ENCODE measurements at places on chromosomes 16 and 17. TPM values are rescaled to one million over a fixed set of nuclear protein-coding genes. Genes with fewer than 3 reads are reported as not detected.

DNA sequence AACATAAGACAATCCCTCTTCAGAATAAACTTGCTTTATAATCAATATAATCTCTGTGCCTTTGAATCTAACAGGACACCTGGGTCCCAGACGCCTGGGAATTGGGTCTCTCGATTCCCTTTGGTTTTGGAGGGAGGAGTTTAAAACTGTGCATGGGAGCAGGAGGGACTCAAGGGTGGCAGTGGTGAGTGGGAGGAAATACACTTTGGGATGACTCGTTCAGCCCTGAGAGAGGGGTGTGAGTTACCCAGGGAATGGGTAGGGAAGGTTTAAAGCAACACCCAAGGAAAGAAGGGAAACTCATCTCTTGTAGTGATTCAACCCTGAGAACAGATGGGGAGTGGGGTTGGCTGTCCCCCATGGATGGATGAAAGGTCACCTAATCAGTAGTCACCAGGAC, 1.6 kb downstream of the RANGRF start:
- peaks cover 24% of the 10 kb centered on the region for H3K4me1 ChIP-seq
- DNase-seq = no peak
- H3K36me3 ChIP-seq = no peaks in the 10 kb centered on the region
- no peaks in the 10 kb centered on the region for H3K27me3 ChIP-seq
- no peak overlapping the region for H3K4me3 ChIP-seq

- no peak for DNase-seq
- H3K4me3 ChIP-seq = no peak overlapping the region
These were observed 35.4 kb downstream of the TBCD start for GRCh38 chr17:82787081-82787848.

DNA sequence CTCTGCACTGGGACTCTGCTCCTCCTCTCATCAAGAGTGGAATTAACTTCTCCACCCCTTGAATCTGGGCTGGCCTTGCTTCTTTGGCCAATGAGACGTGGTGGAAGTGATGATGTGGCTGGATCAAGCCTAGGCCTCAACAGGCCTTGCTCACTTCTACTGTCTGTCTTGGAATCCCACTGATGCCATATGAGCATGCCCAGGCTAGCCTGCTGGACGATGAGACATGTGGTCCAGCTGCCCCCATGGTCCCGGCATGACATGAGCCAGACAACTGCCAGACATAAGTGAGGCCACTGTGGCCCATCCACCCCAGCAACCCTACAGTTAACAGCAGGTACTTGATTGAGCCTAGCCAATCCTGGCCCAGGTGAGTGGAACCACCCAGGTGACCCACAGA, 18.7 kb downstream of the VAC14 start:
- no peak overlapping the region for H3K4me3 ChIP-seq
- H3K27me3 ChIP-seq = no peaks in the 10 kb centered on the region
- DNase-seq = no peak
- H3K36me3 ChIP-seq = peaks cover 67% of the 10 kb centered on the region
- no peak overlapping the region for H3K27ac ChIP-seq

DNA sequence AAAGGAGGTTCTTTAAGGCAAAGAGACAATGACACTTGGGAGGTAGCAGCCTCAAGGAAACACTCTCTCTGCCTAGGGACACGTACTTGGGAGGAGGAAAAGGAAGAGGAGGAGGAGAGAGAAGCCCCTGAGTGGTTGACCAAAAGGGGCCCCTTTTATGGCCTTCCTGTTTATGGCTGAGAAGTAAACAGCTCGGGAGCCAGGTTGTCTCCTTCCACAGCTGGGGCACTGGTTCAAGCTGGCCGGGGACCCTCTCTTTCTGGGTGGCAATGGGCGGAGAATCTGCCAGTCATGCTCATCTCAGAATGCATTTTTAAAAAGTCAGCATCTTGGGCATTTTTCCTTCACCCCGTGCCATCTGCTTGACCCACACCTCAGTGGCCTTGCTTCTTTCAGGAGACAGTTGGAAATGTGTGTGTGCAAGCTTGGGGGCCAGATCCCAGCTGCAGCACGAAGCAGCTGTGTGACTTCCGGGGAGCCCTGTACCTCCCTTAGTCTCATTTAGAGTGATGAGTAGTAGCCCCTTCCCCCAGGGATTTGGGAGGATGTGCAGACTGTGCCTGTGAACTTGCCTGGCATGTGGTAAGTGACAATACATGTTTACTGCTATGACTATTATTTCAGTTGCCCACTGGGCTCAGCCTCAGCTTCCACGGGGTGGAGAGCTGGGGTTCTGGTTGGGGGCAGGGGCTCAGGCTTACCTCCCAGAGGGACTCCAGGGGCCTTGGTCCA, 33.8 kb upstream of the SALL1 start:
- H3K27me3 ChIP-seq = no peaks in the 10 kb centered on the region
- no peak overlapping the region for H3K27ac ChIP-seq
- no peaks in the 10 kb centered on the region for H3K4me1 ChIP-seq
- no peak for DNase-seq
- H3K36me3 ChIP-seq = no peaks in the 10 kb centered on the region

- no peak overlapping the region for H3K4me3 ChIP-seq
- no peaks in the 10 kb centered on the region for H3K27me3 ChIP-seq
- no peaks in the 10 kb centered on the region for H3K36me3 ChIP-seq
- H3K27ac ChIP-seq = no peak overlapping the region
- no peak for DNase-seq
These were observed 58.0 kb upstream of the FAM20A start for GRCh38 chr17:68658999-68659780.

DNA sequence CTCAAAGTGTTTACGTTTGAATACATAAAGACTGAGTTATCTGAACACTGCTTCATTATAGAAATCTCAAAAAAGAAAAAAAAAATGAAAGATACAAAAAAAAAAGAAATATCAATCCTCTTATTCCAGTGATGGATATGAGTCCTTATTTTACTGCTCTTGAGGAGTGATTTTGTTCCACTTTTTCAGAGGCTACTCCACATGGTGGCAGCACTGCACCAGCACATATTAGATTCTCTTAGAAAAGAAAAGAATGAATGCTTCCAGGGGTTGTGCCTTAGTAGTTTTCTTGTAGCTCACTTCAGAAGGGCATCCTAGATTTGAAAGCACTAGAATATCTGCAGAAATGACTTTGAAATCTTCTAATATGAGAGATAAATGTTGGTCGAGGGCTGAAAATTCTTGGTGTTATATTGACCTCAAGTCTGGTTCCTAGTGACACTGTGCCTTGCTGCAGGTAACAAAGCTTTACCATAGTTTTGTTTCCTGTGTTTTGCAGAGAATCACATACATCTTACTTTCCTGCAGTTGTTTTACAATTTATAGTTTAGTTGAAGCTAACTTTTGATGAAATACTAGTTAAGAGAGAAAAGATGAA, 25.9 kb downstream of the AP2B1 start:
- DNase-seq = peak; percentile 27
- H3K27ac ChIP-seq = no peak overlapping the region
- no peaks in the 10 kb centered on the region for H3K4me1 ChIP-seq
- H3K36me3 ChIP-seq = peaks cover 13% of the 10 kb centered on the region

DNA sequence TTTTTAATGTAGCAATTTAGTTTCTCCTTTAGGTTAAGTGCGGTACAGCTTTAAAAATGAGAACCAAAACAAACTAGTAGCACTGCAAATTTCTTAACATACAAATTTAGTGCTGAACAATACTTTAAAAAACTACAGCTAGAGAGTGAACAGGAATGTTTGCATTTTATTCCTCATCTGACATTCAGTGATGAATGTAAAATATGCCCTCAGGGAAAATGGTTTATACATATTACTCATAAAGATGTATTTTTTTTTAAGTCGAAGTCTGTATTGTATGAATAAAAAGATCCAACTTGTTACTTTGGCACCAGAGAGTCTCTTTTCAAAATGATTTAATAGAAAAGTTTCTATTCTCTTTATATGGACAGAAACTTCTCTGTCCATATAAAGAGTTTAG, 96.8 kb downstream of the BRIP1 start:
- no peaks in the 10 kb centered on the region for H3K36me3 ChIP-seq
- H3K27ac ChIP-seq = no peak overlapping the region
- DNase-seq = no peak
- no peaks in the 10 kb centered on the region for H3K4me1 ChIP-seq

DNA sequence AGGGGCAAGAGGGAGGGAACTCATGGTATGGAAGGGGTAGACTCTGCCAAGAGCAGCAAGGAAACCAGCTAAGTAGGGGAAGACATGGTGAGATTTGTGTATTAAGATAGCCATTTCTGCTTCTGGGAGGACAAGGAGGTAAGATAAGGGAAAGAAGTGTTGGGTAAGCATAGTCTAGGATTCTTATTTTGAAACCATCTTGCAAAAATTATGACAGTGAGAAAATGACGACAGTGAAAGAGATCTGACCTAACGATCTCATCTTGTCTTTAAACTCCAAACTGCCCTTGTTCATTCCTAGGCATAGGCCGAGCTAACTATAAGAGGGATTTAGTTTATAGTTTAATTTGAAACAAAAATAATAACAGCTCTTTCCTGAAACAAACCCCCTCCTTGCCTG, 5.6 kb upstream of the RBL2 start:
- H3K36me3 ChIP-seq = no peaks in the 10 kb centered on the region
- H3K27me3 ChIP-seq = no peaks in the 10 kb centered on the region
- H3K4me1 ChIP-seq = peaks cover 2% of the 10 kb centered on the region
- DNase-seq = no peak
- no peak overlapping the region for H3K27ac ChIP-seq

- no peak overlapping the region for H3K4me3 ChIP-seq
- no peaks in the 10 kb centered on the region for H3K36me3 ChIP-seq
- no peak for DNase-seq
- no peaks in the 10 kb centered on the region for H3K27me3 ChIP-seq
- H3K4me1 ChIP-seq = no peaks in the 10 kb centered on the region
These were observed 344.4 kb downstream of the SHISA9 start for GRCh38 chr16:13245713-13246377.

DNA sequence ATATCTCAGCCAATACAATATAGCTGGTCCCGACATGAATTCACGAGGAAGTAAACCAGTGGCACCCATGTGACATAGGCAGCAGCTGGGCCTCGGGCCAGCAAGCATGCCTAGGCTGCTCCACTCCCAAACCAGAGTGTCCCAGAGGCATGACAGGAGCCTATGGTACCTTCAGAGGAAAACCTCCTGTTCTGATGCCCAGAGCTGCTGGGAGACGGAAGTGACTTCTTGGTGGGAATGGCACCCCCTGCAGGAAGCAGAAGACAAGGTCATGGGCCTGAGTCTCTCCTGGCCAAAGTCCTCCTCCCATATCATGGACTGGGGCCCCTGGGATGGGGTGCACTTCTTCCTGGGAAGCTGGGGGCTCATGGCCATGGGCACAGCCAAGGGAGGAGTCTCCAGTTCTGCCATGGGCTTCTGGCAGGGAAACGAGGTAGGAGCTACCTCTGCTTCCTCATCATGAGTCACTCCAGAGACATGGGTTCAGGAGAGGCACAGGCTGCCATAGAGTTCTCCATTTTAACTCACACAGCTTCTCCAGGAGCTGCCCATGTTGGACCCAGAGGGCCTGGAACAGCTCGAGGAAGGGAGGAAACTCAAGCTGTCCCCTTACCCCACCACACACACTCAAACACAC, 13.4 kb downstream of the FBF1 start:
- H3K27ac ChIP-seq = no peak overlapping the region
- DNase-seq = no peak
- H3K4me1 ChIP-seq = no peaks in the 10 kb centered on the region
- H3K36me3 ChIP-seq = no peaks in the 10 kb centered on the region

DNA sequence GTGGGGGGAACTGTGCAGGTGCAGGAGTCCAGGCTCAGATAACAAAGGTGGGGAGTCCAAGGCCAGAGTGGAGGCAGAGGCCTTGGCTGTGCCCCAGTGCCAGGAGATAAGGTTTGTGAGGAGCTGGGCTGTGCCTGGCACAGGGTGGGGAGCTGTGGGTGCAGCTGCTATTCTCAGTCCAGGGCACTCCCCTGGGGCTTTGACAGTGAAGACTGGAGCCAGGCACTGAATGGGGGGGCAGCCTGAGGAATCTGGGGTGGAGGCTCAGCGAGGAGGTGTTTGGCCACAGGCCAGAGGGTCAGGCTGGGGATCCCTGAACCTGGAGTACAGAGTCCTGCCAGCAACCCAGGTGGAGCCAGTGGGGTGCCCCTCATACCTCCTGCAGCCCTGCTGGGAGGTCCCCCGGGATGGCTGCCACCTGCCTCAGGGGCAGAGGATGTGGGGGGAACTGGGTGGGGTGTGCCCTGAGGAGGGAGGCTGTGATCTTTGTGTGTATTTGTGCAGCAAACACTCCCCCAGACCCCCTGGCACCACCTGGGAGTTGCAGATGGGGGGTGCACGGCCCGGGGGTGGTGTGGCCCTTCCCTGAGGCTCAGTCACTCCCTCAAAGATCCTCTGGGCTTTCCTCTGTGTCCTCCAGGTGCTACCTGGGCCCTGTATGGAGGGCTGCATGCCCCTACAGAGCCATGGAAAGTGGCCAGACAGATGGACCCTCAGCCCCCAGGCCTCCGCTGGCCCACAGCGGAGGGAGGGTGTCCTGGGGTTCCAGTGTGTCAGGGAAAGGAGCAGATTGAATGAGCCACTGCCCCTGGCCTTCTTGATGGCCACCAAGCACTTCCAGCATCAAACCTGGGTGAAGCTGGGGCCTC, 44.5 kb upstream of the SMPD3 start:
- no peak for DNase-seq
- no peaks in the 10 kb centered on the region for H3K4me1 ChIP-seq
- H3K36me3 ChIP-seq = no peaks in the 10 kb centered on the region
- H3K4me3 ChIP-seq = no peak overlapping the region
- no peaks in the 10 kb centered on the region for H3K27me3 ChIP-seq

DNA sequence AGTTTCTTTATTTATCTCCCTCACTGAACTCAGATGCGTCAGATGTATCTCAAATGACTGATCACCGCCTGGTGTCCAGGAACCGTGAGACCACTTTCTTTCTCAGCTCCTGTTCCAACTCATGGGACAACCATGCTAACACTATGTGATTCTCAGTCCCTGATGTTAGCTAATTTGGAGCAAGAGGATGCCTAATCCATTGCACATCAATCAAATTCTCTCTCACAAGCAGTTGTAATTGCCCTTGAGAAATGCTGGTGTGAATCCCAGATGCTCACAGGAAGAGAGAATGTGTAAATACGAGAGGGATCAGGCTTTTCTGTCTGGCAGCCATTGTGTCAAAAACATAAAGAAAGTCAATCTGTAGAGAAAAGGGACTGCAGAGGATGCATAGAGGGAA, 134.9 kb downstream of the WSCD1 start:
- no peaks in the 10 kb centered on the region for H3K27me3 ChIP-seq
- H3K4me1 ChIP-seq = no peaks in the 10 kb centered on the region
- DNase-seq = no peak
- no peak overlapping the region for H3K4me3 ChIP-seq
- no peaks in the 10 kb centered on the region for H3K36me3 ChIP-seq

Gene NPIPA3
- total RNA-seq = 1.8 TPM

Gene KRT39
- total RNA-seq = not detected

Gene SMPD3
- 0.15 TPM for total RNA-seq

Gene EPX
- total RNA-seq = not detected

Gene PAM16
- 66.6 TPM for total RNA-seq

Gene TOP2A
- total RNA-seq = 143 TPM

Gene GSDMA
- not detected for total RNA-seq

Gene HSF4
- total RNA-seq = 11.6 TPM
